ENCODE measurements at places on chromosomes 7 and 10.

DNA sequence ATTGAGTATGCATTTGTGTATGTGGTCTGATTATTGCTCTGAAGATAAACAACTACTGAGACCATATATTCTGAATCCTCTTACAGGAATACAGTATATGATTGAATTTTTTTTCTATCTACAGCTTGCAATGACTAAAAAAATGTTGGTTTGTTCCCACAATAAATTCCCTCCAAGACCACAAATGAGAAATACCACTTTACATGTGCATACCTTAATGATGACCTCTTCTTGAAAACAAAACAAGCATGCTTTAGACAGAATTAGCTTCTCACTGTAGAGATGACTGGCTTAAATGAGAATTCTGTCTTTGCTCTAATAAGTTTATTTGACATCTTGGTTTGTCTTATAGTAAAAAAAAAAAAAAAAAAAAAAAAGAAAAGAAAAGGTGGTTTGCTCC, 241.5 kb downstream of the PCDH15 start:
- DNase-seq, result no peak

DNA sequence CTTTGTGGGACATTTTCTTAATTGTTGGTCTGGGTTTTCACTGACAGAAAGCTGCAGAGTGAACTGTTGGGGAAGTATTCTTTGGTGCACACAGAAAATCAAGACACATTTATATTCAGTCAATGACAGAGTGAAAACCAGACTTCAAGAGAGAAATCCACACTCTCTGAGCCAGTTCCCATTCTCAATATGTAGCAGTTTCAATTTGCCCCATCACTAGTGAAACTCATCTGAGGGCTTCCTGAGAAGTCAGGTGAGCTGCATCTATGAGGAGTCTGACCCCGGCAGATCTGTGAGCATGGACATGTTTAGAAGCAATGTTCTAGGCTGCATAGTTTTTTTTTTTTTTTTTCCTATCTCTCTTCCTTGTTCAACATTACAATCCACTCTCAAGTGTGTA, 163.7 kb upstream of the AHR start:
- DNase-seq, result no peak

DNA sequence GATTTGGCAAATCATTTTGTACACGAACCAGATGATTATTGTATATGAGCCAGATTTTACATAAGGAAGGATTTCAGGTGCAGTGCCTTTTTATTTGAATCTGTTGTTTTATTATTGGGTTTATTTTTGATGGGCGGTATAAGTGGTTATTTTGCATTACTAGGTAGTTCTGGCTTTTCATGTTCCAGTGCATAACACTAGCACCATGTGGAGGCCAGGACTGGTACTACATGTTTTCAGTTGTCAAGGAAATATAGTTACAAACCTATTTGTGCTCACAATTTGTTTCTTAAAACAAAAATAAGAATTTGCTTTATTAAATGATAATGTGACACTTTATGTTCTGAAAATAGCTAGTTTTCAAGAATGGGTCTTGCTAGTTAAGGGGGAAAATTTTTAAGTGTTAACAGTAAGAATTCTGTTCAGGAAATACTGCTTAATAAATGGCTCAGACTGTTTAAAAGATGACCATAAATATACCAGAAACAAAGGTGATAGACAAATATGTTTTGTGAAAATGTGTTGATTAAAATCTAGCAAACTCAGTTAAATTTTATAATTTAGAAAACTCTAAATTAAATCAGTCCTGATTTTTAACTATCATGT, 7.1 kb upstream of the SEMA3E start:
- no peak for DNase-seq

DNA sequence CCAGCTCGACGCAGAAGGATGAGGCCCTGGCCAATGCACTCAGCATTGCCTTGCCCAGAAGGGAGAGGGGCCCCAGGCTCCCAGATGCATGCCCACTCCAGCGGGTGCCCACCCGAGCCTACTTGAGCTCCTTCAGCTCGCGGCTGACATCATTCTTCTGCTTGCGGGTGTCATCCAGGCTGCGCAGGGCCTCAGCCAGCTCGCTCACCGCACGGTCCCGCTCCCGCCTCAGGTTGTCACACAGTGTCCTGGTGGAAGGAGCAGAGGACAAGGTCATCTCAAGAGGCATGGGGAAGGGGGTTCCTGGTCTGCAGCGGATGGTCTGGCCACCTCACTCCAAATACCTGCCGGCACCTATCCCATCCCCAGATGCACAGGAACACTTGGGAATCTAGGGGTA, 92.8 kb downstream of the DLG5 start:
- no peak for DNase-seq

DNA sequence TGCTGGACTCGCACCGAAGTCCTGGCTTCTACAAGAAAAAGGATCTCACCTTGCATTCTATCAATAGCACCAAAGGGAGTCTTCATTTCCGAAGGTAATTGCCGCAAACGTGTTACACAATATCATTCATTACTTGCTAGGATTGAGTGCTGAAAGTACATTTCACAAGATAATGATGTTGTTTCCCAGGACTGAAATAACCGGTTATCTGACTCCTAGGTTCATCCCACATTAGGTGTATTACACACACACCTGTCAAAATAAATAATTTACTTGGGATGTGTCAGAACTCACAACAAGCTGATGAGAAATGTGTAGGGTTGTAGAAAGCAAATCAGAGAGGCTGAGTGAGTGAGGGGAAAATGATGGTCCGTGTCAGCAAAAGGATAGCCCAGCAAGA, 219.4 kb upstream of the RHOBTB1 start:
- DNase-seq, result no peak

- no peak for DNase-seq
These were observed 130.0 kb upstream of the TMEM72 start for GRCh38 chr10:44781131-44781530.

DNA sequence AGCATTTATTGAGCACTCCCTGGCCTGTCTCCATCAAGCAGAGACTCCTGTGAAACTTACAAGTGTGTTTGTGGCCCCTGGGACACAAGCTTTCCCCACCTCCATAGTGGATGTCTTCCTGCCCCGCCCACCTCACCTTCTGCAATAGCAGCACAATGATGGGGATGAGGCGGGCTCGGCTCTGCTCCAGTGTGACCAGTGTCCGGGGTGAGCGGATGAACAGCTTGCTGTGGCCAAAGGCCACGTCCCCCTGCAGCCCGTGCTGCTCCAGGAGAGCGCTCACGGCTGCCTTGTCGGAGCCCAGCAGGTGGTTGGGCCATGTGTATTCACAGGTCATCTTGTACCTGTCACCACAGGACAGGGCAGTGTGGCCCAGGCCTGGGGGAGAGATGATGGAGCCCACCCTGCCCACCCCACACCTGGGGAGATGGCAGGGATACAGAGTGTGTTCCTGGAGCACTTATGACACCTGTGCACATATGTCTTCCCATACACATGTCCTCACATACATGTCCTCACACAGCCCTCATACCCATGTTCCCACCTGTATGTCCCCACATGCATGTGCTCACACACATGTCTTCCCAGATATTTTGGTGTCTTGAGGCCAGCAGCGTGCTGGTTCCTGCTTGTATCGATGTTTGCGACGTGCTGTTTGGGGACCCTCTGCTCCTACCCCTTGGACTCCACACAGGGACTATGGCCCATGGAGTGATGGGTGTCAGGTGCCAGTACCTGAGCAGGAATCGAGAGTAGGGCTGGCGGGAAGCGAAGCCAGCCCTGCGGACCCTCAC, 12.7 kb downstream of the MYO1G start:
- DNase-seq, result no peak

DNA sequence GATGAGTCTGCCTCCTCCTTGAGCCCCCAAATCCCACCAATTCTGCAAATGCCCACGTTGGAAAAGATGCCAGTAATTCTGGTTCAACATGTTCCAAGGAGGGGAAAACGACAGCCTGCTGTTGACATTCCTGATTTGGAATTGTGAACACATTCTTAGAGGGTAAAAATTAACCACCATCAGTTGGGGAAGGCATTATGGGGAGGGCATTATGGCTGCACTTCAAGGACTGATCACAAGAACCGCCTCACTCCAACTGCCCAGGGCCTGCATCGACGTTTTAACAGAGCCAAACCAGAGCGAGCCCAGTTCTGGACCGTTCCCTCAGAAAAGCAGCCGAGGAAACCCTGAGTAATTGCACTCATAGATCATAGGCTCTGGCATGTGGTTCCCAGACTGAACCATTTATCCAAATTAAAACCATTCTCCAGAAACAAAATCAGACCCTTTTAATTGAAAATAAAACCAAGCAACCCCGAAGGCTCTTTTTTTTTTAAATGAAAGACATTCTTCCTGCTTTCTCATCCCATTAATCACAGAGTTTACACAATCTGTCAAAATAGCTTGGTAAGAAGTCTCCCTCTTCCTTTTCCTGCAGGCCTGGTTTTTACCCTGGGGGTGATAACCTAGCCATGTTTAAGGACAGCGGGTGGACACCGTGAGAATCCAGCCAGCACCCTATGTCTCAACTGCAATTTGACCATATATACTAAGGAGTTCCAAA, 8.0 kb downstream of the TNS3 start:
- no peak for DNase-seq

DNA sequence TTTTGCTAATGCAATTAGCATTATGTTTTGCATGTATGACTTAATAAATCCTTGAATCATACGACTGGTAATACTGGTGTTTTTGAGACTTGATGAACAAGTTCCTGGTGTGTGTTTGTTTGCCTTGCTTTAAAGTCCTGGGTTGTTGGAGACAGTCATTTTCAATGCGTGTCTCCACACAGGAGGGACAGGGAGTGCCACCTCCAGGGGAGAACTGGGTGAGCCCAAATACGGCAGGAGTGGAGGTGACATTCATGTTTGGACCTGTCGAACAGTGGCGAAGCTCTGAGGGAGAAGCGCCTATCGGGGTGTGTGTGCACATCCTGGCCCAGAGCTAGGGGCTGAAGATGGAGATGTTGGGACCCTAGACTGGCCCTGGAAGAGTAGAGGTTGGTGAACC, 43.8 kb downstream of the DAGLB start:
- no peak for DNase-seq

DNA sequence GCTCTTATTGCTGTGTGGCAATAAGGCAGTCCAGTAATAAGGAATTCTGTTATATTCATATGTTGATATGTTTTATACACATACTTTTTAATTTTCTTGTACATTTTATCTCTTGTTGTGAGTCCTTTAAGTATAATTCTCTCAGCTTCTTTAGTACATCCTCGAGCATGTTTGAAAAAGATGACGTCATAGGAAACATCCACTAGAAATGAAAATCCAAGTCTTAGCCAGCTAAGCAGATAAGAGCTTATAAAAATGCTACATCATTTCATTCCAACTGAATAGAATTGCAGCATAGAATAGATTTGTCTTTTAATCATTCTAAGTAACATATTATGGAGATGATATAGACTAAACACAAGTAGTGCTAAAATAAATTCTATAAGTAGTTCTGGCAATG, 283.7 kb upstream of the FZD1 start:
- DNase-seq, result no peak

DNA sequence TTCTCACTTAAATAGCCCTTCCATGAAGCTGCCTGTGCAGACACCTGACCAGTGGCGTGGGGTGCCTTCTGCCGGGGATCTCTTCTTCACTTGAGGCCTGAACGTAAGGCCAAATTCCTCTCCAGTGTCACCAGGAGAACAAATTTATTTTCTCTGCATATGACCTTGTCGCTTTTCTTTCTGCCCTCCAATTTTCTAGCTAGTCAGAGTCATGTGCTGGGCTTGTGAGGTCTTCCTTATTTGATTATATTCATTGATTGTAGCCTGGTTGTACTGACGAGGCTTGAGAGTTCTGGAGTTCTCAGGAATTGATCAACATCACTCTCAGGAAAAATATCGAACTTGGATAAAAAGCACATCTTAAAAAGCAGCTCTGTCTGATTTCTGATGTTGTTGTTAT, 255.7 kb downstream of the BUB3 start:
- DNase-seq, result no peak

DNA sequence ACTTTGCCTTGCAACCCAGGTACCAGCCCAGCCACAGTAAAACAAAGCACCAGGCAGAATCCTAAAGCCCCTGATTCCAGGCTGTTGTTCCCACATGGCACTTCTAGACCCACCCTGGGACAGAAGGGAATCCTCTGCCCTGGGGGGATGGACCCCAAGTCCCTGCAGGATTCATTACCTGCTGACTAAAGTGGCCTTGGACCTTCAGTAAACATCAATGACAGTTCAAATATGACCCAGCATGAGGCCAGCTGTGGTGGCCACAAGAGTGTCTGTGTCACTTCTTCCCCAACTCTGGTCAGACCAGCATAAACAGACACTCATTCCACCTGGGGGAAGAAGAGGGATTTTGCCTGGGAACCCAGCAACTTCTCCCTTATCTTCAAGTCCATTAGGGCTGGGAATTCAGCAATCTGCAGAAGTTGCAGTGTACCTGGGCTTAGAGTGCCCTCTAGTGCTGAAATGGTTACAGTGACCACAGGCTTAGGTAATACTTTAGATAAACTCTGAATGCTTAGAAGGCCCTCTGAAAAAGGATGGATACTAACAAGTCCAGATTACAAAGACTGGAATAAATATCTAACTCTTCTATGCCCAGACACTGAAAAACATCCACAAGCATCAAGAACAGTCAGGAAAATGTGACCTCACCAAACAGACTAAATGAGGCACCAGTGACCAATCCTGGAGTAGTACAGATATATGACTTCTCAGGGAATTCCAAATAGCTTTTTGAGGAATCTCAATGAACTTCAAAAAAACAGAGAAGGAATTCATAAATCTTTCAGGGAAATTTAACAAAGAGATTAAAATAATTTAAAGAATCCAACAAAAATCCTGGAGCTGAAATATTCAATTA, 108.5 kb upstream of the TMEM168 start:
- peak; percentile 51 for DNase-seq

DNA sequence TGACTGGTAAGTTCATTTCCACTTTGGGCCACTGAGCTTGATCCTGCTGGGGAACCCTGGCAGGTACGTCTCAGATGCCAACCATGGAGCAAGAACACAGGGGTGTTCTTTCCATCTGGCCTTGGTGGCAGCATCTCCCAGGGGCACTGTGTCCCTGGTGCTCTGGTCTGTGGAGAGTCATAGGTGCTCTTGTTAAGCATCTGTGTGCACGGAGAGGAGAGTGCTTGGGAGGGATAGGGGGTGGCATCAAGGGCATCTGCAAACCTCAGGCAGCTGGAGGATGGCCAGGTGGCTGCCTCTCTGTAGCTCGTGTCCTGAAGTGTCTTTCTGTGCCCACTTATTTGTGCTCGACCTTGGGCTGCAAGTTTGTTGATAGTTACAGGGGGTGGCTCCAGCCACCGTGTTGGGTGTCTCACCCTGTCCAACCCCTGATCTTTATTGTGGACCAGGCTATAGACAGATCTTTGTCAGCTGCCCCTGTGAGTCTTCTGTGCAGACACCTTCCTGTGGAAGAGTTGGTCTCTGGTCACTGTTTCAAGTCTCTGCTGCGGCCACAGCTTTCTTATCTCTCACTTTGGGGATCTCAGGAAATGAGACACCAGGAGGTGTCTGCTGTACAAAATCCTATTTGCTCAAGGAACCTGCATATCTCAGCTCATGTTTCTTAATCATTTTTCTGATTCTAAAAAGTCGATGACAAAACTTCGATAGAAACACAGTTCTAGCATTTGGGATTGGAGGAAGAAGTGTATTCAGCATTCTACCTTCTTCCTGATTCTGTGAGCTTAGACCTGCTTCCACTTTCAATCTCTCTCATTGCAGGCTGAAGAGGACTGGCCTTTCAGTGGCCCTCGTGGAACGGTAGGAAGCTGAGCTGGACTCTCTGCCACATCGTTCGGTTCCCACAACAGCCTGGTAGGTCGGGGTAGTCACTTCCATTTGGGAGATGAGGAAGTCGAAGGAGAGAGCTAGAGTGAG, 17.2 kb upstream of the GIMAP8 start:
- DNase-seq, result no peak

GRCh38 chr10:8282340-8282739, 227.9 kb downstream of the GATA3 start:
- no peak for DNase-seq

- no peak for DNase-seq
These were observed 14.0 kb downstream of the AOAH start for GRCh38 chr7:36710186-36710791.

GRCh38 chr10:24307696-24308485, 99.0 kb downstream of the KIAA1217 start:
- no peak for DNase-seq
